Activated gamma-delta T cell (primary cell): ENCODE measurements at places on chromosomes 2 and 18.

DNA sequence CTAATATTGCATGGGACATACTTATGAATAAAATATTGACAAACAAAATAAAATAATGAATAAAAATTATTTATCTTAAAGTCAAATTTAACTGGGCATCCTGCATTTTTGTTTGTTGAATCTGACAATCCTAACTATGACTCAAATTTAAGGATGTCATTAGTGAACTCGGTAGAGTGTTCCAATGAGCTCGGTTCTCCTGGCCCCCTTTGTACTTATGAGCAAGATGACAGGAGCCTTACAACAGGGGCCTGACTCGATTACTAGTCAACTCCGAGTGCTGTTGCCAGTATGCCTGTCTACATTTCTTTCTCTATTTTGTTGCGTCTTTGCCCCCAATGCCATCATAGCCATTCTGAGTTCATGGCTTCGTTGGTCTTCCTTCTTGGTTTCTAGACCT is 40.3 kb downstream of the HRH4 start:
- DNase-seq = no peak

- DNase-seq = no peak
Observed at GRCh38 chr2:27863146-27863545, 27.0 kb downstream of the RBKS start.

DNA sequence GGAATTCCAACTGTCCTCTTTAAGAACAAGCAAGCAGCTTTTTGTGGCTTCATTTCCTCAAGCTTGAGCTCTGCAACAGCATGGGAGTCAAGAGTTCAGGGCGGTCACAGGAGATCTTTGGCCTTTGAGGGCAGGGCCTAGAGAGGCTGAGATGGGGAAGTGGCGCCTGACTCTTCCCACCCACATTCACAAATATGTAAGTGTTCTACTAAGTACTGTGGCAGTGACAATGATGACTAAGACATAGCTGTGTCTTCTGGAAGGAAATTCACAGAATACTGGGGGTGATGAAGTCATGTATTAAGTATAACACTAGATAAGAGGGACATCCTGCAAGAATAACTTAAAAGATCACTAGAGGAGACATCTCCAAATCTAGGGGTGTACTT is 15.0 kb downstream of the RND3 start:
- DNase-seq = no peak

GRCh38 chr2:177445200-177445599 is 52.6 kb downstream of the AGPS start:
- DNase-seq = no peak

DNA sequence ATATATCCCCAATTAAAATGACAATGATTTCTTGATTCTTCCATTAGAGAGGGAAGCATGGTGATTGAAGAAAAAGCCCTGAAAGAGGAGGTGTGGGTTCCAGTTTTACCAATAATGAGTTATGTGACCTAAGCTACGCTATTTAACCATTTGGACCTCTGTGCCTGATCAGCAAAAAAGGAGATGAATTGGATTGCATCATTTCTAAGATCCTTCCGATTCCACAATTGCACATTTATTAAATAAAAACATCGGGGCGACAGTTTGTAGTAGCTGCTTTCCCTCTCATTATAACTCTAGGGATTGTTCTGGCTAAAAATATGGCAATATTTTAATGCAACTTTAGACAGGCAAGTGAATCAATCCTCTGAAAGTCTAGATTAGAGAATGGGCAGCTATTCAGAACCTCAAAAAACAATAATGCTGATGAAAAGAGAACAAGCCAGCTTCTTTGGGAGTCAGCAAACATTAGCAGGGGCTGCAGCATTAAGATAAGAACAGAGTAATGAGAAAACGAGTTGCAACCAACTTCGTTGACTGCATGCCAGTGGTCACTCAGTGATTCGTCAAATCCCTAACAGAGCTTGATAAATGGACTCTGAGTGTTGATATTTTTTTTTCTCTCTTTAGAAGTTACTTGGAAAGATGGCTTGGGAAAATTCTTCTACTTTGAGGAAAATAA is 301.2 kb downstream of the AGPS start:
- DNase-seq = no peak

GRCh38 chr18:24659827-24660720 is 199.6 kb downstream of the HRH4 start:
- DNase-seq = no peak

DNA sequence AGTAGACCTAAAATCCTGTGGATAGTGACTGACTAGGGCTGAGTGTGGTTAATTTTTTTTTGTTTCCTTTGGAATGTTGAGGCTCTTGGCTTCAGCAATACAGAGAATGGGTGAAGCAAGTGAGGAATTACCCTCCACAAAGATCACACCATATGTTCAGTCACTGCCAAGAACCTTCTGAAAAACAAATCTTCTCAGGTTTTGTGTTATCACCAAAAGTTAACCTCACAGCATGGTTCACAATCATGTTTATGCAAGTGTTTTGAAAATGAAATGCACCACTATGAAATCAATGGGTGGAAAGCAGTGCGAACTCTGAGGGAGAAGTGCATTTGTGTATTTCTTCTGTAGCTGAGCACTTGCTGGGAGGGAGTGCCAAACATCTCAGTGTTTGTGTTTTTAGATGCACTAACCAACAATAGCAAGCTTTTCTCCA is 44.4 kb downstream of the SPATS2L start:
- DNase-seq = no peak

GRCh38 chr18:38460657-38461056 is 895.1 kb upstream of the CELF4 start:
- DNase-seq = no peak

GRCh38 chr18:39647627-39648534 is 2082.3 kb upstream of the CELF4 start:
- no peak for DNase-seq

DNA sequence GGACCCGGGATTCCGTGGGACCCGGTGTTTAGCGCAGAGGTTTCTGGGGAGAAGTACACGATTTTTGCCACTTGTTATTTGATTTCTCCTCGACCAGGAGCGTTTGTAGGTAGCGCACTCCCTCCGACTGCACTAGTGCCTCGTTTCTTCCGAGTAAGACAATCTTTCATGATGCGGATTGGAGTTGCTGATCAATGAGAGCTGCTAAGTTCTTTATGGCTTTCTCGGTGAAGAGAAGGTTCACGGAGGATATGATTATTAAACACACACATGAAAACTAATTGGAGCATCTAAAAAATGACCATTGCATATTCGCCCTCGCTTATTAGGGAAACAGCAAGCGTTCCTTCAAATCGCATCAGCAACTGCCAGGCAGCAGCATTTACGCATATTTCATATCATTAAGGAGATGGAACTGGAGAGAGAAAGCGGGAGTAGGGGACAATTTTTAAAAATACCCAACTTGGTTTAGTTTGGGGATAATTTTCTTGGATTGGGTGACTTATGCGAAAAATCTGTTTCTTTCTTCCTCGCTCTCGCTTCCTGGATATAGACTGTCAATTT is 616 bp downstream of the EML6 start:
- DNase-seq = no peak

DNA sequence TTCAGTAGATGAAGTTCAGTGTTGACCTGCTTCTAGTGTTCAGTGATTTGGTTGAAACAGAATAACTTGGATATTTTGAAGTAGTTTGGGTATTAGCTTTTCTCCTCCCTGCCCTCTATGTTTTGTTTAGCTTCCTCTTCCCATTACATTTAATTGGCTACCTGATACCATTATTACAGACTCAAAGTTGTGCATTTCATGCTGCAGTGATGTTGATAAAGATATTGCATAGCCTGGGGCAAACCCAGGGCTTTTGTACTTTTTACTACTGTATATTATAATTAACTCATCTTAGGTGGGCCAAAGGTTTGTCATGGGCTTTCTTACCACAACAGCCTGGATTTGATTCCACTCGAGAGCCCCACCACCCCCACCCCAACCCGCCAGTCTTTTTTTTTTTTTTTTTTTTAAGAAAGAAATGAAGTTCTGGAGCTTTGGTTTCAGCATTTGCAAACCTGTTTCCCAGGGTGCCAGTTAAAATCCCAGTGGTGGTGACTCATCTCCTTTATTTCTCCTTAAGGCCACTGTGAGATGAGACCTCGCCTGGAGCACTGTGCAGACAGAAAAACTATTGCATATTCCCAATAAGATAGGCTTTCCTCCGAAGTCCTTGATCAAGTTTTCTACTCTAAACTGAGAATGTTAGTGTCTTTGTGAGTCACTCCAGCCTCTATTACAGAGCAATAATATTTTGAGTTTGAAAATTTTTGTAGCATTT is 393.7 kb upstream of the FANCL start:
- no peak for DNase-seq

DNA sequence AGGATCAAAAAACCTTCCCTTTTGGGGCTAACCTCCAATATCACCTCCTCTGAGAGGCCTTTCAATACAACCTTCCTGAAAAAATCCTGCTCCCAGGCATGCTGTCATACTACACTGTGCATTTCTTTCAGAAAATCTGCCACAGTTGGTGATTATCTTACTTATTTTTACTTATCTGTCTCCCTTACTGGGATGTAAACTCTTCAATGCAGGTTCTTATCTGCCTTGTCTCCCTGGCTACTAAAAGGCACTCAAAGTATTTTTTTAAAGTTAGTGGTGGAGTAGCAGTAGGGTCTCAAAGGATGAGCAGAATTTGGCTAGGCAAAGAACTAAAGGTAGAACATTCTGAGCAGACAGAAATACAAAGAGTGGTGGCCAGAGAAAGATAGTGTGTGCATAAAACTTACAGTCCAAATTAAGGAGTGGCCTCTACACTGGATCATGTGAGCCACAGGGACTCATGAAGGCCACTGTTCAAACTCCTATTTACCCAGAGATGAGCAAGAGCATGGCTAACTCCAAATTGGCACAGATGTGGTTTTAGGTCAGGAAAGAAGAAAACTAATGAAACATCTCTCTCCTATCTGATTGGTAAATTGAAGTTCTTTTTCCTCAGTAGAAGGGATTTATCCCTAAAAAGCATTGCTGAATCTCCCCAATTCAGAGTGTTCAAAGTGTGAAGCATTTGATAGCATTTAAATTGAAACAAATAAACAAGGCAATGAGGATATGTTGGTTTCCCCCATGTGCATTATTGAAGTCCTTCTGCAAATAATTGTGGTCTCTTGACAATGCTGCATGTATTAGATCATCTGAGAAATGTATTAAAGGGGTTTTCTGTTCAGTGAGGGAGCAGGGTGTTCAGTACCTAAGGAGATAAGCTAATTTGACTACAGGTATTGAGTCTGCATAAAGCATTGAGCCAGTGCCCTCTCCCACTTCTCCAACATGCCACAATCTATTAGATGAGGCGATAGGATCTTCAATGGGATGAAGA is 285.5 kb downstream of the MREG start:
- no peak for DNase-seq

DNA sequence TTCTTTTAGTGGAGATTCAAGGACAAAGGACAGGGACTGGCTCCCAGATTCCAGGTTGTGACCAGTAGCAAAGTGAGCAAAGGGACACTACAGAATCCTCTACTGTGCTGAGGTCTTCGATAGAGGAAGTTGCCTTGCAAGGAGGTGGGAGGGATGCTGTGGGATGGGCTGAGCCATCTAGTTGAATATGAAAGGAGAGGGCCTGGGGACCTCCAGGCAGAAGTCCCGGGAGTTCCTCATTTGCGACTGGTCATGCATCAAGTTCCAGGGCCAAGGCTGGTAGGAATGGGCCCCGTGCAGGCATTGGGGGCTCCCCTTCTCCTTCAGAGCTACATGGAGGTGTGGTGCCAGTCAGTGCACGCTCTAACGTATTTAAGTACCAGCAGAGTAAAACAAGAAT is 12.6 kb upstream of the PROM2 start:
- DNase-seq = no peak

GRCh38 chr2:231364961-231365810 is 30.3 kb upstream of the B3GNT7 start:
- no peak for DNase-seq

- no peak for DNase-seq
Observed at GRCh38 chr2:223003191-223003590, 48.8 kb upstream of the KCNE4 start.

DNA sequence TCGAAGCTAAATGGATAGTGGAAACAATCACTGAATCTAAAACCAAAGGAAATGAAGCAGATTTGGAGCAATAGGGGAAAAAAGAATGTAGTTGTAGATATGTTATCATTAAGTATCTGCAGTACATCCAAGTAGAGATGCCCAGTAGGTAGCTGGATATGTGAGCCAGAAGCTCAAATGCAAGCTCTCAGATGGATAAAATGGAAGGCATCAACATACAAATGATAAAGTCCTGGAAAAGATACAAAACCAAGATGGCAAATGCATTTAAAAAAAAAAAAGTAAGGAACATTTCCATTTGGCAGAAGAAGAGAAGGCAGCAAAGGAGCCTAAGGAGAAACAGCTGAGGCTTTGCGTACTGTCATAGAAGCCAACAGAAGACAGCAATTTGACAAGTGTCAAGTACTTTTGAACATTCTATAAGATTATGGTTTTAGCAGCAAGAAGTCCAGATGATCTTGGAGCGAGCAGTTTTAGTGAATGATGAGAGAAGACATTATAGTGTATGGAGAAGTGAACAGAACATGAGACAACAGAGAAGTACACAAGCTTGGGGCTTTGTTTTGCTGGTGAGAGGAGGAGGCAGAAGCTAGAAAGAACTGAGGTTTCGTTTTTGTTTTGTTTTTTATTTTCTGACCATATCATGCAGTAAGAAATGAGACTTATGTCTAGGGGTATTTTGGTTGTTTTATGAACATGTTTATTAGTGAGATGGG is 18.3 kb downstream of the ROCK2 start:
- no peak for DNase-seq

- no peak for DNase-seq
Observed at GRCh38 chr2:69816923-69817542, 12.4 kb upstream of the GMCL1 start.

DNA sequence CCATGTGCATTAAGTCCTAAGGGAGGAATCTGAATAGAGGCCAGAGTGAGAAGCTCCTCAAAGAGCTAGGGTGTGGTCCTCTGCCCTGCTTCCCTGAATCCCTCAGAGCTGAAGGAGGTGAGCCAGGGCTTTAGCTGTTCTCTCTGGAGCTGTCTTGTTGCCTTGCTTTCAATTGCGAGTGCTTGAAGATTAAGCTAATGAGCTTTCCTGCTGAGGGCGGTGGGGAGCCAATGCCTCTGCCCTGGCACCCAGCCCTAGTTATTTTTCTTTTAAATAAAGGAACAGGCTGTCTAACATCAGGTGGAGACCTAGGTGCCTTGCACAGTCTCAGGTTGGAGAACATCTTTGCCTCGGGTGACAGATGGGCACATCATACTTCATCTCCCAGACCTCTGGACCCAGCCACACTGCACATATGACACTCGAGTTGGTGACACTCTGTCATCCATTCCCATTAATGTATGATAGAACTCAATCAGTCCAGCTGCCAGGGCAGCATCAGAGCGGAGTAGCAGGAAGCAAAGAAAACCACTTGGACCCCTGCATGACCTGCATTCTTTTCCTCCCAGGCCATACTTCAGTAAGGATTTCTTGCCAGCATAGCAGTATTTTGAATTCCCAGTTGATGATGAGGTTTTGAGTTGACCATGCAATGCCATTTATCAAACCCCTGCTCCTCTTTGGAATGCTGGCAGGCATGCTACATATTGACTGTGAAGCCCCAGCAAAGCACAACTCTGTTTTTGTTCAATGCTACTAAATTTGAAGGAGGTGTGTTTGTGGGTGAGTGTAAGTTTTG is 292.7 kb downstream of the RNF144A start:
- DNase-seq = no peak
